ENCODE measurements at places on chromosomes 3 and 15.

DNA sequence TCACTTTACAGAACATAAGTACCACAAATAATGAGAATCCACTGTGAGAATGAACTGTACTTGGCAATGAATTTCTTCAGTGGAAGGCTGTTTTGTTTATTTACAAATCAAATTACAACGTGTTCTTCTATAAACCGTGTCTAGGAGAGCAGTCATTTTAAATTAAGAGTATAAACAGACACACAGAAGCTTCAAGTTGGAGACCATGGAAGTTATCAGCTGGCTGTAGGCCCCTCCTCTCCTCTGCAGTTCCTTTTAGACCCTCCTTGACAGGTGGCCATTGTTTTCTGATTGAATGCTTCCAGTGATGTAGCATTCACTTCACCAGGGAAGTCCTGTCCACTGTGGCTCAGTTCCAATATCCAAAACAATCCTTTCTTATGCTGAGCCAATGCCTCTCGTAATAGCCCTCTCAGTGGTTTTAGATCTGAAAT lies 7.3 kb upstream of the MAPK6 start:
- DNase-seq = no peak

GRCh38 chr3:122322095-122323075 lies 2.7 kb upstream of the CSTA start:
- no peak for DNase-seq

- DNase-seq = no peak
Observed at GRCh38 chr3:56783644-56784447, 17.9 kb downstream of the ARHGEF3 start.

GRCh38 chr3:186772701-186773417 lies 10.5 kb upstream of the EIF4A2 start:
- DNase-seq = no peak

DNA sequence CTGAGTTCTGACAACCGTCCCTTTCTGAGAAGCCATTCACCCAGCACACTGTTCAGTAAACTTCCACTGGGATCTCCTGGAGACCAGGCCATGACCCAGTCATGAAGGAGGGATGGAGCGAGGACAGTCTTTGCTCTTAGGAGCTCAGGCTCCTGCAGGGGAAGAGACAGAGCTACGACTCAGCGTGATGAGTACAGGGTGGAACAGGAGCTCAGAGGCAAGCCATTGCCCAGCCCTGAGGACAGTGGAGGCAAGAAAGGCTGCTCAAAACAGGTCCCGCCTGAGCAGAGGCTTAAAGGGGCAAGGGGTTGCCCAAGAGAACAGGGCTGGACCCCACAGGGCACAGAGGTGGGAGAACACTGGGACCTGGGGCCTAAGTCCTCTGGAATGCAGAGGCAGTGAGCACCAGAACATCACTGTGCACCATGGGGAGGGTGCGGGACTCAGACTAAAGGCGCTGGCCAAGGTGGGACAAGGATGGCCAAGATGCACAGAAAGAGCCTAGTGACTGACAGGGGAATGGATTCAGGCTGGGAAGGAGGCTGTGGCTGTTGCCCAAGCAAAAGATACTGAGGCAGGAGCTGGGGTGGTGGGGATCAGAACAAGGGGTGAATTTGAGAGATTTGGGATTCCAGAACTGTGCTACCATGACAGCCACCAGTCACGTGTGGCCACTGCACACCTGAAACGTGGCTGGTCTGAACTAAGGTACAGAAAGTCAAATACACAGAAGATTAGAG lies 25.8 kb downstream of the TMEM43 start:
- DNase-seq = no peak

GRCh38 chr3:126913524-126913923 lies 69.4 kb upstream of the PLXNA1 start:
- DNase-seq = no peak

- DNase-seq = no peak
Observed at GRCh38 chr3:54296531-54296930, 174.2 kb downstream of the CACNA2D3 start.

- no peak for DNase-seq
Observed at GRCh38 chr3:45987368-45988291, 8.0 kb downstream of the FYCO1 start.

DNA sequence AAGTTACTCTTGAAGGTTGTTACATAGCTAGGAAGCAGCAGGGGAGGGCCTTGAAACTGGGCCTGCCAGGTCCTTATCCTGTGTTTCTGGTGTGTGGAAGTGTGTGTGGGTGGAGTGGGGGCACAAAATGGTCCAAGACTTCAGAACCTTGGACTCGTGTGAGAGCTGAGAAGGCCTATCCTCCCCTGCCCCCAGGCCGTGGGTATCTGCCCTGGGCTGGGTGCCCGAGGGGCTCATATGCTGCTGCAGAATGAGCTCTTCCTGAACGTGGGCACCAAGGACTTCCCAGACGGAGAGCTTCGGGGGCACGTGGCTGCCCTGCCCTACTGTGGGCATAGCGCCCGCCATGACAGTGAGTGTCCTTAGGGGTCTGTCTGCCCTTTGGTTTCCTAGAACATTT lies 4.5 kb downstream of the CHRD start:
- no peak for DNase-seq

DNA sequence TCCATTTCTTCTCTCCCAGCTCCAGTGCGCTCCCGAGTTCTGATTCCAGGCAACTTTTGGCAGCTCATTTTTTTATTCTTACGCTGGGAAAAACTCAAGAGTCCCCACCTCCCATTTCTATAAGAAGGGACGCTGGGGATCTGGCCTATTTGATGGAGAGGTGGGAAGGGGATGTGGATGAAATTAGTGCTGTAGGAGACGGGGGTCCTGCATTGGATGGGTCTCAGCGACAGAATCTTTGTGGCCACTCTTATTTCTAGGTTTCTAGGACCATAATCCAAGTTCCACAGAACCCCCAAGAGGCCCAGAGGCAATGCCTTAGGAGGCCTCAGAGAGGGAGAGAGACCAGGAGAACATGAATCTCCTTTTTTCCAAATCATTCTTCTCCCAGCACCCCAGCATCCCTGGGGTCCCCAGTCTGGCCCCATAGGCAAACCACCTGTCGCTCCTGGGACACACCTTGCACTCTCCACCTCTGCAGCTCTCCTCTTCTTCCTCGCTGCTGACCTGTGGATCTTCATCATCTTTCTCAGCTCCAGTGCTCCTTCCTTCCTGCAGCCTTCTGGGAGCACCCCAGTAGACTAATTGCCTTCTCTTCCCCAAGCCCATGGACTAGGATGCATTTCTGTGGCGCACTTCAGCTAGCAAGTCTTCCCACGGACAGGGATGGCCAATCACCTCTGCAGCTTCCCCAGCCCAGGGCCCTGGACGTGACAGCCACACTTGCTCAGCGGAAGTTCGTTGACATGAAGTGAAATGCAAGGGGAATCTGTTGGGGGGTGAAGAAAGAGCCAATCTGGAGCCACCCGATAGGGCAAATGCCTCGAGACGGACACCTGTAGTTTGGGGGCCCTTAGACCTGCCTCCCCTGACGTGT lies 100.1 kb upstream of the ALDH1A3 start:
- no peak for DNase-seq

DNA sequence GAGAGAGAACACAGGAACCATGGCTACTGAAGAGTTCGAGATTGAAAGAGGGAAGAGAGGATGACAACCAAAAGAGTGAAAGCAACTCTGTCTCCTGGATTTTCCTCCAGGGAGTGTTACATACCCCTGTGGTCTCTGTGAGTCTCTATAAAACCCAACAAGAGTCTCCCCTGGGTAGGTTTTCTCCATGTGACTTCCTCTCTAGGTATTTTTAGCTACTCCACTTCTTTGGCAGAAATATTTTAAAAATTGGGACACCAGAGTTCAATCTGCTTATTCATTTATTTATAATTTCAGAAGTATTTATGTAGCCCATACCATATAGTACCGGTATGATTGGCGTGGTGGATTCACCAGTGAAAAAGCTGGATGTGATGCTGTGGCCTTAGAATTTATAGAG lies 671.7 kb upstream of the NR2F2 start:
- DNase-seq = no peak

DNA sequence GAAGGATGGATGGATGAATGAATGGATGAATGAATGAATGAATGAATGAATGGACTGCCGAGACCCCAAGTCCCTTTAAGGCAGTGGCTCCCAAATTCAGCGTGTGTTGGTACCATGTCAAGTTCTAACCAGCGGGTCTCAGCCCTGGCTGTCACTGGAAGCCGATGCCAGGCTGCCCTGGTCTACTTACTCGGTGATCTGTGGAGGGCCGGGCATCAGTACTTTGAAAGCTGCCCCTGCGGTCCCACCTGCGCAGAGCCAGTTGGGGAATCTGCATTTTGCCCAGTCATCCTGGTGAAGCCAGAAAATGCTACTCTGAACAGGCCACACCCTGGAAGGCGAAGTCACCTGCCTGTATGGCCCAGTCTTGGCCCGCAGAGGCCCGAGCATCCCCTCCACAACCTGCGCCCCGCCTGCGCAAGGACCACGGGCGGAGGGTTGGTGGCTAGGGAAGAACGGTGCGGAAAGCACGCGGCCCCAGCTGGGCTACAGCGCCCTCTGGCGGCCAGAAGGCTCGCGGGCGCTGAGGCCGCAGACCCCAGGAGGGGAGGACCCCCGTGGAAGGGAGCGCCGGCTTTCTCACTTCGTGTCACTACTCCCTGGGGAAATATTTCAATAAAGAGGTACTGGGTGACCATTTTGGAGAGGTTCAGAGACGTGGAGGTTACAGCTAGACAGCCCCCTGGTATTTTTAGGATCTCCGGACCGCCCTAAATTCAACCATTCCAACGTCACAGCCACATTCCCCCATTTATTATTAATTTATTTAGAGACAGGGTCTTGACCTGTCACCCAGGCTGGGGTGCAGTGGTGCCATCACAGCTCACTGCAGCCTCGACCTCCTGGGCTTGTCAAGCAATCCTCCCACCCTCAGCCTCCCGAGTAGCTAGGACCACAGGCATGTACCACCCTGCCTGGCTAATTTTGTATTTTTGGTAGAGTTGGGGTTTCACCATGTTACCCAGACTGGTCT lies 34.9 kb downstream of the PRKCD start:
- peak; percentile 70 for DNase-seq

DNA sequence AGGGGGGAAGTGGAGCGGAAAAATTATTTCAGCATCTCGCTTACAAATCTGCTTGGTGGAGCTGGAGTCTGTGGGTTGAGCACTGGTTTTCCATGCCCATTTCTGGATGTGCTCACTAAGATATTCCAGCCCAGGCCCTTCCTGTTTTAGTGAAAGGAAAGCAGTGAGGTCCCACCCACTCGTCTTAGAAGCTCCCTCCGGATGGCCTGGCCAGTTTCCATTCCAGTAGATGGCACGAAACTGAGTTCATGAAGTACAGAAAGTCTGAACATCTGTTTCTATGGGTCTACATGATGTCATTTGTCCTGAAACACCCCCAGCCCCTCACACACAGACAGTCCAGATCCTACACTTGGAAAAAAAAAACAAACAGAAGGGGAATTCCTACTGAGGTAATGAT lies 31.9 kb upstream of the THSD4 start:
- no peak for DNase-seq

DNA sequence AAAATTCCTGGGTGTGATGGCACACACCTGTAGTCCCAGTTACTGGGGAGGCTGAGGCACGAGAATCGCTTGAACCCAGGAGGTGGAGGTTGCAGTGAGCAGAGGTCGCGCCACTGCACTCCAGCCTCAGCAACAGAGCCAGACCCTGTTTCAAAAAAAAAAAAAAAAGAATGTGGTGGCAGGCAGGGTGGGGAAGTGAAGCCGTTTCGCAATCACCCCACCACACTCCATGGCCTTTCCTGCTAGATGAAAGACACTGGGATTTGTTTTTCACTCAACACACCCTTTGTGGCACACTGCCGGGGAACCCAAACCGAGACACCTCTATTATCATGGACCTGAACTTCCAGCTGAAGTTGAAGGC lies 172.4 kb upstream of the IQSEC1 start:
- no peak for DNase-seq
